Stimulated activated CD8-positive, alpha-beta memory T cell treated with anti-CD3 and anti-CD28 coated beads, Interleukin-7, amount 100 ng/mL, for 1 hour (primary cell): ENCODE measurements at places on chromosomes 6 and 20.

DNA sequence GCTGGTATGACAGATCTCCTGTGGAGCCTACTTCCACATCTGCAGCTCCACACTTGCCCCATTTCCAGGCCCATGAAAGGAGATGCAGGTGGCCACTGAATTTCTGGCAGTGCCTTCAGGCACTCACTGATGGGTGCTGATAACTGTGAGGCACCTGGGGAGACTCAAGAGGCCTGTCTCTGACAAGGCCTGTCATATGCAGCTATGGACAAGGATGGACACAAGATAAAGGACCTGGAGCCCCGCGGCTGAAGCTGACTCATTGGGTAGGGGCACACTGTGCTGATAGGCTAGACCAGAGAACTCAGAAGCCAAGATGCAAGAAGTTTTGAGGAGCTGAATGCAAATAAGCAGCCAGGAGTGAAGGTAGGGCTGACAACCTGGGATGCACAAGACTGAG is 81.0 kb upstream of the LRFN2 start:
- DNase-seq: no peak

- no peak for DNase-seq
Measured at GRCh38 chr6:38391206-38391605, 248.5 kb downstream of the BTBD9 start.

GRCh38 chr6:11766589-11767450 is 11.8 kb downstream of the ADTRP start:
- DNase-seq: no peak

DNA sequence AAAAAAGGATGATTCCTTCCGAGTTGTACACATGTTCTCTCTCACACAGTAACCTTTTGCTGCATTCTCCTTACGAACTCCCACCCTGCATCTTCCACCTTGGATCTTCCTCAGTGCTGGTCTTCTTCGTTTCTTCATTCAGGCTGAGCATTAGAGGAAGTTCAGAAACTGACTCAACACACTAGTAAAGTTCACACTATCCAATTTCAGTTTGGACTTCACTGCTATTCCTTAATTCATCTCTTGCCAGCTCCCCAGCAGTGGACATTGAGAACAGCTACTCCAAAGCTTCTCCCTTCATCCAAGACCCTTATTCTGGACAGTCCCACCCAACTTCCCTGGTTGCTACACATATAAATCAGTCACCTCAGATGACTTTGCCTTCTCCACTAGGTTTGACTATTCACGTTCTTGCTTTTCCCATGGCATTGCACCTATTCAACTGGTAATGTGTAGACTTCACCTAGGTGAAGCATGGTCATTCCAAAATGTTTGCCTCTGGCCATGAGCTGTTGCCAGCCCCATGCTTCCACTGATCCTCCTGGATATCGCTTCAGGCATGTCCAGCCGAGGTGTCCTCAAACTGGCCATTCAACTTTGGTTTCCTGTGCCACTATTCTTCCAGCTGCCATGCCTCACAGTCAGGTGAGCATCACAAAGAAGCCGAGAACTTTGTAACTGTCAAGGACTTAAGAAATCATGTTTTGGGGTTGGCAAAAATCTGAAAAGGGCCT is 103.9 kb upstream of the EMILIN3 start:
- no peak for DNase-seq

- no peak for DNase-seq
Measured at GRCh38 chr6:160756871-160757270, 54.8 kb downstream of the PLG start.

GRCh38 chr6:12262236-12263061 is 27.7 kb upstream of the EDN1 start:
- no peak for DNase-seq

DNA sequence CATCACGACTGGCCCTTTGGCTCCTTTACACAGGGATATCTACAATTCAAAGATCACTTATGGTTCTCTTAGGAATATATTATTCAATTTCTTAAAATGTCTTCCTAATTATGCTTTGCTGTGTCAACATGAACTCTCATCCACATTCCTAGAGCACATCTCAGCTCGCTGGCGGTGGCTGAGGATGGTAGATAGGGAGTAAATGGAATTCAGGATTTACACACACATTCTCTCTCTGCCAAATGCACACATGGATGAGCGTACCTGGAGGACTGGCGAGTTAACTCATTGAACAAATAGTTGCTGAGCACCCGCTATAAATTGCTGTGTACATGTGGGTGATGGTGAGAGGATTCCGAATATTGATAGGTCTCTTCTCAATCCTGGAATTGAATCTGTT is 4.8 kb upstream of the MRPS10 start:
- no peak for DNase-seq

GRCh38 chr20:18633411-18633810 is 45.6 kb downstream of the DTD1 start:
- DNase-seq: no peak

GRCh38 chr6:50608421-50608820 is 104.9 kb upstream of the TFAP2D start:
- DNase-seq: no peak

DNA sequence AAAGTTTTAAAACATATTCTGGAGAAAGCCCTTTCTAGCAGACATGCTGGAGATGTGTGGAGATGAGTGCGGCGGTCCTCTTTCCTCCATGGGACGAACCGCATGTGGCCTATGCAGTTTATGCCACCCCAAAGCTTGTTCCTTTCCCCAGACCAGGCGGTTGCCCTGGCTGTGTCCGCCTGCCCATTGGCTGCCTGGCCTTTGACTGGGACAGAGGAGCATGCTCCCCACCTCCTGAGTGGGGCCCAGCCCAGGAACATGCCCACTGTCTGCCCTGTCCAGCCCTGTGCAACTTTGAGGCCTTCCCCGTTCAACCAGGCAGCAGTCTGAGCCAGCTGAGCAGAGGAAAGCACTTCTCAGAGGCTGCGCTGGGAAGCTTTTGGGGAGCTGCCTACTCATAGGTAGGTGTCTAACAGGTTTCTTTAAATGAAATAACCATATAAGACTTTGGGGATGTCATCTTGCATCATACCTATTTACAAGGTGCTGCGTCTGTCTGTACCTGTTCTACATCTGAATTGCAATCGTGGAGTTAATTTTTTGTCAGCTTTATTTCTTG is 20.6 kb downstream of the FOXC1 start:
- no peak for DNase-seq

DNA sequence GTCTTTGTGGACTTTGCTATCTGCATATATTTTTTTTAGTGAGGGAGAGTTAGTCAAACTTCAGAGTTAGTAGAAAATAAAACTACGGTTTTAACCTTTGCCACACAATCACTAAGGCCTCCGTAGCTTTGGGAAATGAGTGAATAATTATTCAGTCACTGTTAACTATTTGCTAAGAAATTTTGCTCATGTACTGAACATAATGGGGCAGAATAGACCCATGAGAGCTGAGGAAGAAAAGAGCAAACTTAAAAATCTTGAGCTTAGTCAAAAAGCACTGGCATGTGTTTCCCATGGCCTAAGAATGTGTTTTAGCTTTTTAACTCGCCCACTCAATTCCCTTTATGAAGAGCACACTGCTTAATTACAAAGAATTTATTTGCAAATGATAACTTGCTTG is 60.4 kb upstream of the SUPT3H start:
- DNase-seq: no peak

DNA sequence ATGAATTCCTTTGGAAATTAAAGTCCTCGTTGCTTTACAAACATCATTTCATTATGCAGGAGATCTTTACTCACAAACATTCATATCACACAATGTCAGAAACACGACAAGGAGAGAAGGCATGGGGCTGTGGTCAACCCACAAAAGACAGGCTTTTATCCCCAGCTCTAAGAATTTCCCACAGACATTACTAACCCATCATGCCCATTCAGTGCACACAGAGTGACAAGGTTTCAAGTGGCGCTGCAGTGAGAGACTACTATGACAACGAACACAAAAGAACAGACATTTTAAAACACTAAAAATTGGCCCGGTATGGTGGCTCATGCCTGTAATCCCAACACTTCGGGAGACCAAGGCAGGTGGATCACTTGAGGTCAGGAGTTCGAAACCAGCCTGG is 579.8 kb upstream of the AGPAT4 start:
- DNase-seq: no peak

- no peak for DNase-seq
Measured at GRCh38 chr6:148157841-148158240, 184.8 kb upstream of the SASH1 start.

DNA sequence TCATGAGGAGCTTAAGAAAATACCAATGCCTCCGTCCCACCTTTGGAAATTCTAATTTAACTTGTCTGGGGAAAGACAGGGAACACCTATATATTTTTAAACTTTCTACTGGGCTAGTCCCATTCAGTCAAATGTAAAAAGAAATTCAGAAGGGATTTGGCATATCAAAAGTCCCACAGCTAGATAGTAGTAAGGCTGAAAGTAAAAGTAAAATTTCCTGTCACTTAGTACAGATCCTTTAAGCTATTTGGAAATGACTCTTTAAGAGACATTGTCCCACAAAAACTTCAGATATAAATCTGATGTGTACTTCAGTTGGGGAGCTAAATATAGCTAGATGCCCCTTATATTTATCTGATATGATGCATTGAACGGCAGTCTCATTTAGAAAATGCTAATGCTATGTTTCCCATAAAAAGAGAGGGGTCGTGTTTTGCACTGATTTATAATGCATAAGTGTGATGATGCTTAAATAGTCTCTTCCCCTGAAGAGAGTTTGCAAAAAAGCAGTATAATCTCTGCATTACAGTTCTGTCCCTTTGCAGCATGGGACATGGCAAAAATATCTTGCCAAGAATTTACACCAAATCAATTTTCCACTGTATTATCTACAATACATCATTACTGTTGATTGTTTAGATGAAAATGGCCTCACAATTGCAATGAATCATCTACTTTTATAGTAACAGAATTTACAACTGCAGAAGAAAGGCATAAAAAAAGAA is 860.8 kb upstream of the MAP3K7 start:
- DNase-seq: no peak
